Liver (tissue), 10 donors: ENCODE measurements at places on chromosomes 7 and 10. TPM values are rescaled to one million over a fixed set of nuclear protein-coding genes. Genes with fewer than 3 reads are reported as not detected.

The TEX47 gene
- not detected for total RNA-seq

- no peaks in the 10 kb centered on the region for H3K36me3 ChIP-seq
- H3K4me1 ChIP-seq: peaks cover 6% of the 10 kb centered on the region
- no peak for DNase-seq
- no peak overlapping the region for H3K4me3 ChIP-seq
- H3K27me3 ChIP-seq: no peaks in the 10 kb centered on the region
- no peak overlapping the region for H3K27ac ChIP-seq
These were observed 20.0 kb upstream of the GPR146 start for GRCh38 chr7:1024331-1024841.

GRCh38 chr10:119030421-119031250, 1.1 kb downstream of the NANOS1 start:
- no peaks in the 10 kb centered on the region for H3K27me3 ChIP-seq
- H3K27ac ChIP-seq: no peak overlapping the region
- H3K4me1 ChIP-seq: peaks cover 13% of the 10 kb centered on the region
- DNase-seq: peak; percentile 55
- peaks cover 21% of the 10 kb centered on the region for H3K36me3 ChIP-seq

The ACADSB gene
- 97.9 TPM for total RNA-seq

GRCh38 chr10:99852481-99853213, 70.2 kb downstream of the ABCC2 start:
- no peak overlapping the region for H3K4me3 ChIP-seq
- peaks cover 2% of the 10 kb centered on the region for H3K4me1 ChIP-seq
- H3K27me3 ChIP-seq: no peaks in the 10 kb centered on the region

- H3K27me3 ChIP-seq: no peaks in the 10 kb centered on the region
- no peak for DNase-seq
- H3K36me3 ChIP-seq: no peaks in the 10 kb centered on the region
- no peak overlapping the region for H3K27ac ChIP-seq
- no peak overlapping the region for H3K4me3 ChIP-seq
- no peaks in the 10 kb centered on the region for H3K4me1 ChIP-seq
These were observed 172.3 kb upstream of the ADO start for GRCh38 chr10:62632071-62632809.

GRCh38 chr7:34603711-34604444, 54.1 kb upstream of the NPSR1 start:
- no peak overlapping the region for H3K27ac ChIP-seq
- DNase-seq: no peak
- no peaks in the 10 kb centered on the region for H3K27me3 ChIP-seq
- no peaks in the 10 kb centered on the region for H3K36me3 ChIP-seq

DNA sequence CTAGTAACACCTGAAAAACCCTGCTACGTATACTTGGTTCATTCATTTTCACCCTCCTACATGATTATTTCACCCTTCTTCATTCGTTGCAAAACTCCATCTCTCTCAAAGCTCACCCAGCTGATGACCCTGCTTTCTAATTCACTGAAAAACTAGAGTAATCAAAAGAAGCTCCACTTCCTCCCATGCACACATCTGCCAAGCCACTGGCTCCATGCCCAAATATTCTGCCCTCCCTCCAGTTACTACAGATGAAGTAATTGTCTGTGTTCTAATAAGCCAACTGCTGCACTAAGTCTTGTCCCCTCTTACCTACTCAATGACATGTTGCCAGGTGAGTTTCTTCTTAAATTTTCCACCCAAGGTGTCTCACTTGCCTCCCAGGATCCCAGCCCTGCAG, 96.9 kb upstream of the CCDC71L start:
- no peaks in the 10 kb centered on the region for H3K36me3 ChIP-seq
- H3K27ac ChIP-seq: no peak overlapping the region

- peaks cover 23% of the 10 kb centered on the region for H3K36me3 ChIP-seq
- no peaks in the 10 kb centered on the region for H3K27me3 ChIP-seq
- H3K4me1 ChIP-seq: no peaks in the 10 kb centered on the region
These were observed 32.4 kb upstream of the FOXL3 start for GRCh38 chr7:257647-257992.

DNA sequence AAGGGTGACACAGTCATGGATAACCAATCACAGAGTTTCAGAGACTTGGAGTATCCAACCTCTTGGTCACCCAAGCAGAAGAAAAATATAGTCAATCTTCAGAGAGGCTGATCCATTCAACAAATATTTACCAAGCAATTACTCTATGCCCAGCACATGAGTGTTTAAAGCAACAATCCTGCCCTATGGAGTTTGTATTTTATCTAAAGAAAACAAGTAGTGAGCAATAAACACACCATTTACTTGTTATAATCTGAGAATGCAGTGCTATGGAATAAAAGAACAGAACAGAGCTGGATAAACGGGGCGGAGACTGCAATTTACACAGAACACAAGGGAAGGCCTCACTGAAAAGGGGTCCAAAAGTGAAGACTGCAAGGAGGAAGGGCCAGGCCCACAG, 63.8 kb downstream of the GRB10 start:
- H3K4me1 ChIP-seq: peaks cover 4% of the 10 kb centered on the region
- no peak for DNase-seq
- H3K4me3 ChIP-seq: no peak overlapping the region

DNA sequence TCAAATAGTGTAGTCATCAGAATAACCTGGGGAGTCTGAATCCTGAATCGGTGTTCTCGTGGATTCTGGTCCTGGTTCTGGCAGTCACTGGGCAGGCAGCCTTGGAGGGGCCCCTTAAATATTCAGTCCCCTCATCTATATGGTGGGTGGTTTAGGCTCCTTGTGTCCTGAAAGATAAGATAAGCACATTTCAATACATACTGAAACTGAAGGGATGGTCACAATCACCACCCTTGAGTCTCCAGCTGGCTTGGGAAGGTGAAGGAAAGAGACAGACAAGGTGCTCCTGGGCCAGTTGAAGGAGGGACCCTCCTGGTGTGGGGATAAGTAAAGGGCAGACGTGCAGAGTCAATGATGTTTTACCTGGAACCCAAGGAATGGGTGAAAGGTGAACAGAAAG, 146.7 kb downstream of the CXCL12 start:
- no peak overlapping the region for H3K4me3 ChIP-seq
- no peak overlapping the region for H3K27ac ChIP-seq
- DNase-seq: no peak
- H3K36me3 ChIP-seq: no peaks in the 10 kb centered on the region
- no peaks in the 10 kb centered on the region for H3K27me3 ChIP-seq

DNA sequence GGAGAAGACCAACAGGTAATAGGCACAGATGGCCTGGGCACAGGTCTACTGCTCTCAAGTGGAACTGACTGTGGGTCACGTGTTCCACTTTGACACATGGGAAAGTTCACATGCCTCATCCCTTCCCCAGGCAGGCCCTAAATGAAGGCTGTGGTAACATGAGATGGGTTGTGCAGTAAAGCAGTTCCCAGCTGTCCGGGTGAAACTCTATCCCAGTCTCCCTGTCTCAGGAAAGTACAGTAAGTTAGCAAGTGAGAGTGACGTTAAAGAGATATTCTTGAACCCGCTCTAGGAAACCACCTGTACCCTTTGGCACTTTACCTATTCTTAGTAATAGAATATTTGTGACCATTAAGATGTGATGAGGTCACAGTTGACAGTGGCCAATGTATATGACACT, 343.7 kb upstream of the AOAH start:
- H3K36me3 ChIP-seq: no peaks in the 10 kb centered on the region
- DNase-seq: no peak
- no peak overlapping the region for H3K4me3 ChIP-seq
- H3K4me1 ChIP-seq: no peaks in the 10 kb centered on the region

DNA sequence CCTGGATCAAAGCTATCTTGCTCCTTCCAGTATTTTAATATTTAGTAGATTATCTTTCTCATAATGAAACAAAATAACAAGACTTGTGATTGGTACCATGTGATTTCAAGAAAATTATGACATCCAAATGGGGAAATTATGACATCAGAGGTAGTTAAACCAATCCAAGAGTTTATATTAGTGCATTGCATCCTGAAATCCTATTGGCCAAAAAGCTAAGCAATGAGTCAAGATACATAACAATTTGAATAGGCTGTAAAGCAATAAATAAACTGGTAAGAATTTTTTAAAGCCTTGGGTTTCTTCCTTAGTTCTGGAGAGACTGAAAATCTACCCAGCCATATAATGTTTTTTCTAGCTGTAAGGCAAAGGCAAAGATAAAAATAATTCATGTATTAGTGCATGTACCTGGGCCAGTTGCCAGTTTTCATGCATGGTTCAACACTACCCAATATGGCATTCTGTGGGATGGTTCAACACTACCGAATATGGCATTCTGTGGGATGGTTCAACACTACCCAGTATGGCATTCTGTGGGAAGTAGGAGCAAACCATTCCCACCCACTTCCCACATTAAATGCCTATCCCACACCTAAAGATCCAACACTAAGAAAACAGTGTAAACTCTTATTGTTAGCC, at the start of gene RNF148:
TSS of gene RNF148 (minus strand) at position 51 of the 639 bp plus-strand sequence. CDS start 172 bp downstream, outside the sequence.
- no peak within 1 kb of the TSS for H3K27ac ChIP-seq
- no peaks in the 10 kb centered on the region for H3K27me3 ChIP-seq
- H3K4me1 ChIP-seq: no peaks in the 10 kb centered on the region
- H3K36me3 ChIP-seq: no peaks in the 10 kb centered on the region

DNA sequence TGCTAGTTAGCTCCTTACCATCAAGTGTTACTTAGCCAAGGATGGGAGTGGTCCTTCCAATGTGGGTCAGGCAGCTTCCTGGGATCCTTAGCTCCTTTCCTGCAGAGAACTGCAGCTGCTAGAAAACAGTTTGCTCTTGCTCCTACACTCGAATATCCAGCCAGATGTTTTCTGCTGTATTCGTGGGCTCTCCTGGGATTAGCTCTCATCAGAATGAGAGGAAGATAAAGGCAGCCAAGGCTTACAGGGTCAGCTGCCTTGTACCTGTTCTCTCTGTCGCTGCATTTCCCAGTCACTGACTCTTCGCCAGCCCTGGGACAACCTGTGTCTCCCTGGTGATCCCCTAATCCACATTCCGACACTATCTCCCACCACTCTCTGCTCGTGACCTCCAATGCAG, 29.0 kb downstream of the NEUROD6 start:
- H3K4me3 ChIP-seq: no peak overlapping the region
- H3K27me3 ChIP-seq: no peaks in the 10 kb centered on the region
- no peak for DNase-seq
- no peaks in the 10 kb centered on the region for H3K36me3 ChIP-seq

GRCh38 chr7:110943701-110944345, 147.1 kb upstream of the LRRN3 start:
- DNase-seq: no peak
- H3K27ac ChIP-seq: no peak overlapping the region
- H3K36me3 ChIP-seq: no peaks in the 10 kb centered on the region
- no peak overlapping the region for H3K4me3 ChIP-seq

The CCAR1 gene
- total RNA-seq: 27.5 TPM

The NPC1L1 gene
- total RNA-seq: 7.2 TPM

The ATP5MK gene
- total RNA-seq: 74.7 TPM

DNA sequence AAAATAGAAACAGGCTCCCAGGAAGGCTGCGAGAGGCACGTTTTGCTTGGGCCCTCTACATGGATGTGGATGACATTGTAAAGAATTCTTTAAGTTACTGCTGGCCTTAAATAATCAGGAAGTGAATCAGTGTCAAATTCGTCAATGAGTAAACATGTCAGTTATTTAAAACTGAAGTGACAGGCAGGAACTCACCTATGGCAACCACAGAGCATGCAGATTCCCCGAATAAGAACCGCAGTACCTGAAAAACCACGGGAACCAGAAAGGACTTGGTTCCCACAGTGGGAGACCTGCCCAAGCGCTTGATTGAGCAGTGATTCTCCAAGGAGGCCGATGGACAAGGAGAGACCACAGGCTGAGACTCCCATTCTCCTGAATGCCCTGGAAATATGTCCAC, 351.2 kb upstream of the AKR1E2 start:
- no peak overlapping the region for H3K27ac ChIP-seq
- H3K27me3 ChIP-seq: no peaks in the 10 kb centered on the region
- H3K36me3 ChIP-seq: no peaks in the 10 kb centered on the region
- no peak overlapping the region for H3K4me3 ChIP-seq
- H3K4me1 ChIP-seq: no peaks in the 10 kb centered on the region

GRCh38 chr10:132793871-132794849, 8.2 kb upstream of the NKX6-2 start:
- H3K27ac ChIP-seq: no peak overlapping the region
- H3K36me3 ChIP-seq: no peaks in the 10 kb centered on the region
- H3K4me1 ChIP-seq: no peaks in the 10 kb centered on the region
- DNase-seq: no peak

- peaks cover 2% of the 10 kb centered on the region for H3K36me3 ChIP-seq
- no peak overlapping the region for H3K27ac ChIP-seq
- DNase-seq: no peak
- H3K4me1 ChIP-seq: no peaks in the 10 kb centered on the region
- H3K4me3 ChIP-seq: no peak overlapping the region
These were observed 19.9 kb downstream of the CPA1 start for GRCh38 chr7:130400120-130400572.

DNA sequence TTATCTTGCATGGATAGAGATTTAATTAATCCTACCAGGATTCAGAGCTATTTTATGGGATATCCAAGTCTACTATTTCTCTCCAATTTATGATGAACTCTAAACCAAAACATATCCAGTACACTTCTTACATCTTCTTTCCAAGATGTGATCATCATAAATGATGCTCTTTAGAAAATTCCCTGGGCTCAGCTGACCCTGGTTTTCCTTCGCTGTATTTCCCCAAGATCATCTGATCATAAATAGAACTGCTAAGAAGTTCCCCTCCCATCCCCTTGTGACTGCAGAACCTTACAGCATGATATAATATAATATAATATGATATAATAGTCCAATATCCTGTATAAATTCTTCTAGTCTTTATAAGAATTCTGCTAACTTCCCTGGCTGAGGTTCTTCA, 114.6 kb upstream of the LYZL2 start:
- no peak overlapping the region for H3K4me3 ChIP-seq
- DNase-seq: no peak
- peaks cover 2% of the 10 kb centered on the region for H3K27me3 ChIP-seq
- H3K36me3 ChIP-seq: no peaks in the 10 kb centered on the region
- H3K4me1 ChIP-seq: no peaks in the 10 kb centered on the region

GRCh38 chr10:6162589-6163356, 40.0 kb upstream of the PFKFB3 start:
- no peak overlapping the region for H3K4me3 ChIP-seq
- H3K4me1 ChIP-seq: peaks cover 14% of the 10 kb centered on the region
- no peaks in the 10 kb centered on the region for H3K36me3 ChIP-seq
- H3K27ac ChIP-seq: peak overlapping the region; percentile 99
- DNase-seq: no peak
- H3K27me3 ChIP-seq: no peaks in the 10 kb centered on the region

The PIK3CG gene
- 4.1 TPM for total RNA-seq

DNA sequence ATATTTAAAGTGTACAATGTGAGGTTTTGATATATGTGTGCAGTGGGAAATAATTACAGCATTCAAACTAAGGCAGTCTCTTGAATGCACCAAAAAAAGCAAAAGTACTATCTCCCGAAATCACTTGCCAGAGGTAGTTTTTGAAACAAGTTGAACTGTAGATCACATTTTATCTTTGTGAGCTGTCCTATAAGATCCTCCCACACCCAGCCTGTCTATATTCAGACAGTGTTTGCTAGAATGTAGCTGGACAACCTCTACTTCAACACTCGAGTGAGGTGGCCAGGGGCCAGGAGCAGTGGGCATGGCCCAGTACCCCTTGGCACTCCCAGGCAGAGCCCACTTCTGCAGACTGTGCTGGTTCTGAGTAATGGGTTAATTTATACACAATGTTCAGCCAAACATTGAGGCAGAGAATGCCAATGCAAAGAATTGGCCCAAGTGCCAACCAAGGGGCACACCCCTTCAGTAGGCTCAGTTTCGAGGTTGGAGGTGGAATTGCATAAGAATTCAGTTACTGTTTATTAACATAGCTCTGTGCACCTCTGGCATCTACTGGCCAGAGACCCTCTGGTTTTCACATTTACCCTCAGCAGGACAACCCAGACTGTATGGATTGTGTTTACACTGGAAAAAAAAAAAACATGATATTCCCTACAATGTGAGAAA, 70.5 kb downstream of the AHR start:
- H3K4me1 ChIP-seq: peaks cover 3% of the 10 kb centered on the region
- H3K4me3 ChIP-seq: no peak overlapping the region
- no peaks in the 10 kb centered on the region for H3K27me3 ChIP-seq
- H3K27ac ChIP-seq: no peak overlapping the region
- H3K36me3 ChIP-seq: no peaks in the 10 kb centered on the region

The NKX2-3 gene
- 0.09 TPM for total RNA-seq

The TWIST1 gene
- 0.17 TPM for total RNA-seq
